Parietal lobe (tissue), 2 donors: ENCODE measurements at places on chromosomes 16 and 17. TPM values are rescaled to one million over a fixed set of nuclear protein-coding genes. Genes with fewer than 3 reads are reported as not detected.

The LRRC36 gene
- total RNA-seq: 3.1 TPM

The CXCL16 gene
- 0.63 TPM for total RNA-seq

The TERB1 gene
- not detected for total RNA-seq

The PPY gene
- total RNA-seq: not detected

The DNASE1 gene
- total RNA-seq: 84.8 TPM

The SOX15 gene
- total RNA-seq: 1.6 TPM

The TP53TG3D gene
- not detected for total RNA-seq

The TSNAXIP1 gene
- 6.3 TPM for total RNA-seq

The ATP1B2 gene
- total RNA-seq: 16.6 TPM

The CMTM2 gene
- total RNA-seq: not detected

The SLC6A4 gene
- under 0.01 TPM for total RNA-seq

The POLG2 gene
- total RNA-seq: 19.4 TPM

The CD300LB gene
- total RNA-seq: not detected

The KRT33B gene
- total RNA-seq: not detected

The NTN1 gene
- 4.7 TPM for total RNA-seq

The ANKFN1 gene
- total RNA-seq: 7.5 TPM

The RNF43 gene
- total RNA-seq: 0.31 TPM

The TPSAB1 gene
- total RNA-seq: not detected

The PRSS36 gene
- total RNA-seq: 0.31 TPM

The HOXB8 gene
- total RNA-seq: not detected

The GAS7 gene
- 94.5 TPM for total RNA-seq

The ENDOV gene
- total RNA-seq: 28.2 TPM

The CES2 gene
- total RNA-seq: 40.1 TPM

The TM4SF5 gene
- not detected for total RNA-seq

The ANKS4B gene
- total RNA-seq: not detected

The CHST6 gene
- 0.94 TPM for total RNA-seq

The CCL4 gene
- total RNA-seq: 2.8 TPM

The GRN gene
- 53.5 TPM for total RNA-seq

The HBQ1 gene
- 4.1 TPM for total RNA-seq

The AOC3 gene
- total RNA-seq: 0.31 TPM

The SDK2 gene
- total RNA-seq: 19.4 TPM

The HERPUD1 gene
- total RNA-seq: 53.8 TPM

The ATP2A1 gene
- 0.63 TPM for total RNA-seq

The NPIPA5 gene
- total RNA-seq: 8.1 TPM

The XYLT1 gene
- total RNA-seq: 84.8 TPM

The KRT39 gene
- total RNA-seq: not detected

The TNFRSF17 gene
- 0.63 TPM for total RNA-seq

The MYL4 gene
- 1.6 TPM for total RNA-seq

The CHST5 gene
- 0.94 TPM for total RNA-seq

The TNFSF13 gene
- total RNA-seq: 0.94 TPM

The EVI2B gene
- total RNA-seq: 0.63 TPM

The MARF1 gene
- total RNA-seq: 64.5 TPM

The TPPP3 gene
- total RNA-seq: 3.8 TPM

The TEX19 gene
- total RNA-seq: not detected

The HP gene
- total RNA-seq: 4.1 TPM

The AOC2 gene
- 2.5 TPM for total RNA-seq

The ENPP7 gene
- not detected for total RNA-seq

The ZNF597 gene
- total RNA-seq: 5.0 TPM

The CHST4 gene
- not detected for total RNA-seq

The CDIP1 gene
- total RNA-seq: 18.2 TPM

The STH gene
- 26.6 TPM for total RNA-seq

The KRTAP4-4 gene
- total RNA-seq: not detected
